Regular cardiac myocyte (primary cell): ENCODE measurements at places on chromosomes 4 and X. TPM values are rescaled to one million over a fixed set of nuclear protein-coding genes. Genes with fewer than 3 reads are reported as not detected.

TMEM156 gene
- under 0.01 and 0.58 TPM in 2 replicates for total RNA-seq

GASK1B gene
- total RNA-seq, result 33.0 and 81.7 TPM in 2 replicates

CT45A8 gene
- total RNA-seq, result not detected in 2 replicates

TLR6 gene
- 2.3 and 2.5 TPM in 2 replicates for total RNA-seq

EIF1AX gene
- total RNA-seq, result 28.8 and 55.2 TPM in 2 replicates

SERTM2 gene
- total RNA-seq, result under 0.01 and 0.19 TPM in 2 replicates

PPARGC1A gene
- 0.38 and 1.1 TPM in 2 replicates for total RNA-seq

GPR82 gene
- total RNA-seq, result not detected in 2 replicates

CD38 gene
- total RNA-seq, result under 0.01 and 0.19 TPM in 2 replicates

USP17L15 gene
- total RNA-seq, result not detected in 2 replicates

GPM6B gene
- 3.1 and 5.4 TPM in 2 replicates for total RNA-seq

SSX4B gene
- not detected in 2 replicates for total RNA-seq

ERVMER34-1 gene
- under 0.01 TPM in 1 of 2 replicates, not detected in the other for total RNA-seq

LRCH2 gene
- total RNA-seq, result 5.0 and 7.0 TPM in 2 replicates

ADGRG4 gene
- not detected in 2 replicates for total RNA-seq

PPEF1 gene
- total RNA-seq, result not detected in 2 replicates

SMIM43 gene
- 0.38 and 3.4 TPM in 2 replicates for total RNA-seq

IQCM gene
- total RNA-seq, result not detected in 2 replicates

PRRG1 gene
- total RNA-seq, result 14.7 and 15.5 TPM in 2 replicates

MAPK10 gene
- 3.3 and 8.5 TPM in 2 replicates for total RNA-seq

MAGEA12 gene
- total RNA-seq, result not detected in 2 replicates

ZNF827 gene
- 2.3 and 6.8 TPM in 2 replicates for total RNA-seq

FAM47A gene
- not detected in 2 replicates for total RNA-seq

CPZ gene
- total RNA-seq, result 1.5 and 9.0 TPM in 2 replicates

CD40LG gene
- not detected in 2 replicates for total RNA-seq

CSAG3 gene
- not detected in 2 replicates for total RNA-seq

BCORL1 gene
- total RNA-seq, result 1.3 and 1.4 TPM in 2 replicates

CTAG1B gene
- total RNA-seq, result not detected in 2 replicates

PLK4 gene
- total RNA-seq, result 2.5 and 19.6 TPM in 2 replicates

DDIT4L gene
- total RNA-seq, result 4.6 and 6.2 TPM in 2 replicates

DOCK11 gene
- total RNA-seq, result 16.5 and 26.2 TPM in 2 replicates

SMIM10 gene
- total RNA-seq, result 5.4 and 7.3 TPM in 2 replicates

FHDC1 gene
- under 0.01 and 0.19 TPM in 2 replicates for total RNA-seq

INTU gene
- total RNA-seq, result 3.1 and 11.8 TPM in 2 replicates

PRSS12 gene
- total RNA-seq, result 9.3 and 14.6 TPM in 2 replicates

POU3F4 gene
- not detected in 2 replicates for total RNA-seq

NKX6-1 gene
- not detected in 2 replicates for total RNA-seq

GRPR gene
- 0.58 TPM in 1 of 2 replicates, not detected in the other for total RNA-seq

FRG2 gene
- total RNA-seq, result under 0.01 TPM in 1 of 2 replicates, not detected in the other

MAGEB6 gene
- not detected in 2 replicates for total RNA-seq

FHL1 gene
- total RNA-seq, result 48.3 and 114 TPM in 2 replicates

NLGN4X gene
- total RNA-seq, result under 0.01 TPM in 2 replicates

VEGFC gene
- 35.5 and 42.4 TPM in 2 replicates for total RNA-seq

ANXA5 gene
- 1,122 and 1,336 TPM in 2 replicates for total RNA-seq

L1CAM gene
- 1.9 and 3.7 TPM in 2 replicates for total RNA-seq

KCNIP4 gene
- under 0.01 TPM in 1 of 2 replicates, not detected in the other for total RNA-seq

BCLAF3 gene
- 3.1 and 6.8 TPM in 2 replicates for total RNA-seq

CYSLTR1 gene
- total RNA-seq, result not detected in 2 replicates

GPC3 gene
- 0.19 and 12.4 TPM in 2 replicates for total RNA-seq

NLRP2B gene
- not detected in 2 replicates for total RNA-seq

PDLIM3 gene
- 54.6 and 322 TPM in 2 replicates for total RNA-seq

ITIH6 gene
- not detected in 2 replicates for total RNA-seq

JADE3 gene
- 4.5 and 6.1 TPM in 2 replicates for total RNA-seq

TEX13B gene
- total RNA-seq, result not detected in 2 replicates

RNF212 gene
- total RNA-seq, result 0.77 and 1.7 TPM in 2 replicates
